A549 treated with Hydrocortisone at 1 μM for 4 hours (cell line): ENCODE measurements at places on chromosomes 2 and 18. TPM values are rescaled to one million over a fixed set of nuclear protein-coding genes. Genes with fewer than 3 reads are reported as not detected.

INHA gene
- 0.35 to 0.58 TPM (median 0.47 TPM) in 5 replicates for total RNA-seq

MTERF4 gene
- 22.2 to 34.4 TPM (median 23.1 TPM) in 5 replicates for total RNA-seq

MLPH gene
- total RNA-seq: 270 to 331 TPM (median 308 TPM) in 5 replicates

PLEKHA3 gene
- 10.9 to 15.9 TPM (median 15.7 TPM) in 5 replicates for total RNA-seq

SLC9A2 gene
- 2.8 to 3.8 TPM (median 3.0 TPM) in 5 replicates for total RNA-seq

KIAA2012 gene
- total RNA-seq: not detected in 5 replicates
